ENCODE measurements at places on chromosomes 7 and 10.

DNA sequence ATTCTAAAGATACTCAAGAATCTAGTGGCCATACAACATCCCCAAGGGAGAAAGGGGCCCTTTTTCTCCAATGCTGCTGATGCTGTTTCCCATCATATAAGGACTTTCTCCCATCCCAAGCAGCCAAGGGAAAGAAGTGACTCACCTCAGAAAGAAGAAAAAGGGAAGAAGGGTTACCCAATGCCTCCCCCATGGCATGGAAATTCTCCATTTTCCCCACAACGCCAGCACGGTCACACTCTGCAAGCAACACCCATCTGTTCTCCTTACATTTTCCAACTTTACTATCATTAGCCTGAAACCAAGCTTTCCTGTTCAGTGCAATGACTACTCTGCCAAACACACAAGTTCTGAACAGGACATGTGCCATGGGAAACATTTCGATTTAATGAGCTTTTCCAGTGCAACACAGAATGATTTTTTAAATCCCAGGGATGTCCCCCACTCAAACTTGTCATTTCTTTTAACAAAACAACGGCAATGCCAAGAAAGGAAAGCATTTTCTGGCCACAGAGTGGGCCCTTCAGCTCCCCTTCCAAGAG lies 67.9 kb downstream of the PTPRN2 start:
- no peak for DNase-seq

DNA sequence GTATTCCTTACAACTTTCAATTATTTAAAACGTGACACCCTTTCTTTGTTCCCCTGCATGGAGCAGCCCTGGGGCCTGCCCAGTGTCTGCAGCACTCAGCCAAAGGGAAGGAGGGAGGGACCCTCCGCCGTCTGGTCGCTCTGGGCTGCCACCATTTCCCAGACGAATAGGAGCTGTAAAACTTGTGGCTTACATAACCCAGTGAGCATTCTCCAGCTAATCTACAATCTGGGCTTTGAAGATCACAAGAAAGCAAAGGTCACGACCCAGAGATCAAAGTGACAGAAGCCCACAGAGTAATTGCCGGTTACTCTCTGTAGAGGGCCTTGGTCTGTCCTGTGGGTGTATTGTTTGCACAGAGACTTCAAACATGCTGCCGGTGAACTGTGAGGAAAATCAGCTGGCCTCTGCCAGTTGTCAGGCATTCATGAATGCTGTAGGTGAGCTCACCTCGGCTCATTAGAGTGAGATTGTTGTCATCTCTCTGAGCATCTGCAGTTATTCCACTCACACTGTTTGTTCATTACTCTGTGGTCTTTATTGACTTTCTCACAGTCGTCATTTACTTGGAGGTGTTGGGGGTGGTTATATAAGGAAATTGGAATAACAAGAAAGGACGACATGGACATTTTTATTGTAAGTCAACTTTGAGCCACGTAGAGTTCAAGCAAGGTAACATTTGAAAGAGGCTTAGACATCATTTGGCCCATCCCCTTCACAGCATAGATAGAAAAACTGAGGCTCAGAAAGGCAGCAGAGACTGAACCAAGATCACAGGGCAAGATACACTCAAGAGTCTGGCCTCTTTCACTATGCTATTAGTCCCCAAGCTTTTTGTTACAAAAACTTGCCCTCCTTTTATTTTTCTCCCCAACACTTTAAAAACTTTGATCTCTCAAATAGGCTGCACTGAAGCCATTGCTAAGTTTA lies 619.8 kb downstream of the LRMDA start:
- DNase-seq: no peak

- no peak for DNase-seq
Measured at GRCh38 chr10:26335574-26336093, 102.5 kb upstream of the APBB1IP start.

- DNase-seq: no peak
Measured at GRCh38 chr10:63646491-63646890, 125.3 kb downstream of the REEP3 start.

DNA sequence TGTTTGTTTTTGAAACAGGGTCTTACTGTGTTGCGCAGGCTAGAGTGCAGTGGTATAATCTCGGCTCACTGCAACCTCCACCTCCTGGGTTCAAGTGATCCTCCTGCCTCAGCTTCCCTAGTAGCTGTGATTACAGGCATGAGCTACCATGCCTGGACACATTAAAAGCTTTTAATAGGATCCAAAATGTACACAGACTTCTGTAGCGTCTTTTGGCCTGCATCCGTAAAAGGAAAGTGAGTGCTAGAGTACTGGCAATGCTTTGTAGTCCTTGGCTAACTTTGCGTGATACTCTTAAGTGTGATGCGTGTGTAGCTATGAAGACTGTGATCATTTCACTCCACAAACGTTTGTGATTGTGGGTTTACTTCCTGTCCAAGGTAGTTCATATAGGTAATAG lies 13.3 kb downstream of the ZRANB1 start:
- no peak for DNase-seq

DNA sequence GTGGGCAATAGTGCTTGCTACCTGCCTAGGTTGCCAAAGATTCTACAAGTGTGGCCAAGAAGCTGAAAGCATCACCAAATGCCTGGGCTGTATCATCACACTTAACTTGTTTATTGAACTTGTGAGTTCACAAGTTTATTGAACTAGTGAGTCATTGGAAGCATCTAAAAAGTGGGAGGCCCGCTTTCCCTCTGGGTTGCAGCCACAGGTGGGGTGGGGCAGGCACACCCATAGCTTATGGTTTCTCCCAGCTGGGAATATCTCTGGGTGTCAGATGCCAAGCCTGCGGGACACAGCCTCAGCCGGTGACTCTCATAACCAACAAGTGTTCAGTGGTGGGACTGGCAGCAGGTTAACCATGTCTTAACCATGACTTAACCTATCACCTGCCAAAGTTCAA lies 145.9 kb upstream of the FAM13C start:
- DNase-seq: no peak

DNA sequence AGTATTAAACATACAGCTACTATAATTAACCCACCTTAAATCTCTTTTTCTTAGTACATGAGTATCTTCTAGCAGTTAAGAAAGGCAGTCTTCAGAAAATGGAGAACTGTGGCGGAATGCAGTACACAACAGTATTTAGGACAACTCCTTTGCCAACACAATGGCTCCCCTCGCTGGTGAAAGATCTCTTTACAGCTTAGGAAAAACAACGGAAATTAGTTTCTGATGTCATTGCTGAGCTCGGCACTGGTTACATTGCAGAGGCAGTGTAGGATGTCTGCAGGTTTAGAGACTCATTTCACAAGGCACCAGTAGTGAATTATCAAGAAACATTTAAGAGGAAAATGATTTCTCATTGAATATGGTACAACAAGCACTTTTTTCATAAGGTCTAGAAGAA lies 43.4 kb downstream of the GLRX3 start:
- DNase-seq: no peak

DNA sequence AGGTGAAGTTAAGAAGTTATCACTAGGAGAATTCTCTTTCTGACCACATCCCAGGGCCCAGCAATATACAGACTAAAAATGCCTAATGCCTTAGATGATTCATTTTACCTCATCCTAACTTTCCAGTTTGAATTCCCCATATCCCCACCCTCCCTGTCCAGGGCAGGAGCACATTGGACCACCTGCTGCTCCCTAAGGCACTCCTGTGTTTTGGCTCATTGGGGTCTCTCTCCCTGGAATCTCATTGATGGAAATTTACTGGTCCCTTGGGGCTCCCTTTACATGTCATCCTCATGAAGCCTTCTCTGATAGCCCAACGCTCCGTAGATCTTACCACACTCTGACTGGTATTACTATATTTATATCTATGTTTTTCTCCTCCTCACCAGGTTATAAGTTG lies 2.7 kb downstream of the IL2RA start:
- peak; percentile 0 for DNase-seq

DNA sequence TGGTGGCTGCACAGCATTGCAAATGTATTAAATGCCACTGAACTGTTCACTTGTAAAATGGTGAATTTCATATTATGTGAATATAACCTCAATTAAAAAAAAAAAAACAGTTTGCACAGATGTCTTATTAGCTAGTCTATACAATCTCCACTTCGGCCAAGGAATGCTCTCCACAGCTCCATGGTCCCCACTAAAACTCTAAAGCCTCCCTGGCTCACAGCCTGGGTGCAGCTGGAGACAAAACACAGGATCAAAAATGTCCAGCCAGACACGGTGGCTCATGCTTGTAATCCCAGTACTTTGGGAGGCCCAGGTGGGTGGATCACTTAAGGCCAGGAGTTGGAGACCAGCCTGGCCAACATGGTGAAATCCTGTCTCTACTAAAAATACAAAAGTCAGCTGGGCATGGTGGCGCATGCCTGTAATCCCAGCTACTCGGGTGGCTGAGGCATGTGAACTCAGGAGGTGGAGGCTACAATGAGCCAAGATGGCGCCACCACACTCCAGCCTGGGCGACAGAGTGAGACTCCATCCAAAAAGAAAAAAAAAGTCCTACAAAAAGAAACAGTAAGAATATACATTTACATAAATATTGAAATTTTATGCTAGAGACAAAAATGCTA lies 66.0 kb downstream of the SRPK2 start:
- DNase-seq: no peak

- DNase-seq: no peak
Measured at GRCh38 chr10:75657351-75657750, 225.9 kb downstream of the LRMDA start.

- peak; percentile 66 for DNase-seq
Measured at GRCh38 chr7:50534690-50535290, 30.4 kb downstream of the DDC start.

- DNase-seq: no peak
Measured at GRCh38 chr10:90589825-90590224, 268.0 kb downstream of the HTR7 start.

DNA sequence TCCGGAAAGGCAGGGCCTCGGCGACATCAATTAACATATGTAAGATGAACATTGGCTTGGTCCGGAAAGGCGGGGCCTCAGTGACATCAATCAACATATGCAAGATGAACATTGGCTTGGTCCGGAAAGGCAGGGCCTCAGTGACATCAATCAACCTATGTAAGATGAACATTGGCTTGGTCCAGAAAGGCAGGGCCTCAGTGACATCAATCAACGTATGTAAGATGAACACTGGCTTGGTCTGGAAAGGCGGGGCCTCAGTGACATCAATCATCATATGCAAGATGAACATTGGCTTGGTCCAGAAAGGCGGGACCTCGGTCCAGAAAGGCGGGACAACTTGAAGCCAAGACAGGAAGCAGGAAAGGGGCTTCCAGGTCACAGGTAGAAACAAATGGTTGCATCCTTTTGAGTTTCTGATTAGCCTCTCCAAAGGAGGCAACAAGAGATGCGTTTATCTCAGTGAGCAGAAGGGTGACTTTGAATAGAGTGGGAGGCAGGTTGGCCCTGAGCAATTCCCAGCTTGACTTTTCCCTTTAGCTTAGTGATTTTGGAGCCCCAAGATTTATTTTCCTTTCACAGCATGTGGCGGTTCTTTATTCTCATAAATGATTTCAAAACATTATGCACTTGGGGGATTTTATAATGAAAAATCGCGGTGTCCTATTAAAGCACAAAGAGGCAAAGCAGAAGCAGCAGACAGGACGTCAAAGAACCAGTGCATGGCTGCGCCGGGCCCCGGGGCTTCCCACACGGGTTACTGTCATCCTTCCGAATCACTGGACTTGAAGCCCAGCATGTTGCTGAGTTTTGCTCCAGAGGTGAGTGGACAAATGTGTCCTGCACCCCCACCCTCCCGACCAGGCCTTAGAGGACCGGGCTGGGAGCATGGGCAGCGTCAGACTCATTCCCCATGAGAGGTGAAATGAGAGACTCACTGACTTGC lies 43.1 kb upstream of the EN2 start:
- DNase-seq: no peak

DNA sequence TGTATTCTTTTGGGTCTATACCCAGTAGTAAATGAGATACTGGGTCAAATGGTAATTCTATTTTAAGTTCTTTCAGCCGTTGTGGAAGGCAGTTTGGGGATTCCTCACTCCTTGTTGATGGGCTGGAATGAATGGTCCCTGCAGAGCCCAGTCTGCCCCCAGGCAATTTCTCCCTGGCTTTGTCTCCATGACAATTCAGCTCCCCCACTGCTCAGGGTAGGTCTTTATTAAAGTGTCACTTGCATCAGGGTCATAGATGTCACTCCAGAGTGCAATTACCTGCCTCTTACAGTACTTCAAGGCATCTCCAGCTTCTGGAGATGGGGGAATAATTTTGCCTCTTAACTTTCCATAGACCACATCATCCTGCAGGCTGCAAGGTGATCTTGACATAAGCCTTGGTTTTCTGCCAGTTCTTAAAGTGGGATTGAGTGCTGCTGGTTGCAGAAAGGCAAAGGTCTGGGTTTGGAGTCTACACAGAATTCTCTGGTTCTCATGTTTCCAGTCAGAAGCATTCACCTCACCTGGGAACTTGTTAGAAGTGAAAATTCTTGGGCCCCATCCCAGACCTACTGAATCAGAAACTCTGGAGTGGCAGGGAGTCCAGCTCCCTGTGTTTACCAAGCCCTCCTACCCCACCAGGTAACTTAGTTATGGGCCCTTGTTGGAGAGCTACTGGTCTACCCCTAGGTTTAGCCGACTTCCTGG lies 442.4 kb downstream of the GALNT17 start:
- no peak for DNase-seq

DNA sequence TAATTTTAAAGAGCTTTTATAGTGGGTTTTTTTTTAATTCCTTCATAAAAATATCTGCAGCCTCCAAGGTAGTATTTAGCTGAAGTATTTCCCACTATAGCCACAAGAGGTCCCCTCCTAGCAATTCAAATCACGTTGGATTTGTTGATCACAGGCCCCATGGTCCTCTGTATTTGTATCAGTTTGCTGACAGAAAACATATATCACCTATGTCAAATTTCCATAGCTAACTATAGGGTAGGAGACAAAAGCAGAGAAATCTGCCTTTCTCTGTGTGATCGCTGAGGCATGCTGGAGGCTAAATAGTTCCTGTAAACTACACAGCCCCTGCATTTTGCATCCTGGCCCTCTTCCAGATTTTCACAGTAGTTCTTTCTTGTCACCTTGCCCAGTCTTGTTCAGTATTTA lies 1.7 kb upstream of the CTNNA3 start:
- no peak for DNase-seq

GRCh38 chr10:125105155-125105554 lies 55.2 kb downstream of the CTBP2 start:
- DNase-seq: no peak

DNA sequence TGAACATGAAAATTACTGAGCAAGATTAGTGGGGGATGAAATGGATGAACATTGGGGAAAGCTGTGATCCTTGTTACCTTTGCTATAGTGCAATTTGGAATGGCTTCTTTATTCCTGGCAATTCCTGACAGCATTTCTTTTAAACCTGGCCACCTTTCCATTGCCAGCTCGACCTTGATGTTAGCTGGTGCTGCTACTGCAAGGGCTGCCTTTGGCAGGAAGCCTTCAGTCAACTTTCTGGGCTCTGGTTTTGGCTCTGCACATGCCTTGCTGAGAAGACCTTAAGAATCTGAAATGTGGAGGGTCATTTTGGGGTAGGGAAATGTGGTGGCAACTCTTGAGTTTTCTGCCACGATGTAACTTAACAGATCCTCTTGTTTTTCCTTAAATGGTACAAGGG lies 64.7 kb downstream of the KAT6B start:
- no peak for DNase-seq
